ENCODE measurements at places on chromosomes 16 and 17.

DNA sequence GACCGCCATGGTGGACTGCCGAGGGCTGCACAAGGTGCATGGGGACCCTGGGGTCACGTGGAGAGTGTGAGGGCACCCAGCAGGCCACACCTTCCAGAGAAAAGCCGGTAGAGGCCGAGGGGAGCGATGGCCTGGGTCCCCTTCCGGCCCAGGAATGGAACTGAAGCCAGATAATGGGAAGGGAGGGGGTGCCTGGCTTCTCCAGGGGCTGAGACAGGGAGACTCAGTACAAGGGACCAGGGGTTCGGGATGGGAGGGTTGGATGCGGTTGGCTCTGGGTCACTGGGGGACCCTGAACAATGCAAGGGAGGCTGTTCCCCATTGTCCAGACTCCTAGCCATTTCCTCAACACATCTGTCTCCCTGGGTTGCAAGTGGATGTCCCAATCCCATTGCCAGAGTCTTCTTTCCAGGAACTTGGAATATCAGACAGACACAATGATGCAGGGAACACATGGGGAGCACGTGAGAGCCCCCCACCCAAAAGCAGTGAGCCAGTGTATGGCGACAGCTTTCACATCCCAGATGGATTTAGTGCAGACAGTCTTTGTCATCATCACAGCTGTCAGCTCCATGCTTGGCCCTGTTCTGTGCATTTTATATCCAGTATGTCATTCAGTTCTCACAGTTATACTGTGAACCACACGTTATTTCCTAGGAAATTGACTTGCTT is 23.6 kb upstream of the DNAI2 start:
- DNase-seq = no peak

- no peak for DNase-seq
These were observed 37.5 kb downstream of the ACSM2B start for GRCh38 chr16:20538687-20539086.

DNA sequence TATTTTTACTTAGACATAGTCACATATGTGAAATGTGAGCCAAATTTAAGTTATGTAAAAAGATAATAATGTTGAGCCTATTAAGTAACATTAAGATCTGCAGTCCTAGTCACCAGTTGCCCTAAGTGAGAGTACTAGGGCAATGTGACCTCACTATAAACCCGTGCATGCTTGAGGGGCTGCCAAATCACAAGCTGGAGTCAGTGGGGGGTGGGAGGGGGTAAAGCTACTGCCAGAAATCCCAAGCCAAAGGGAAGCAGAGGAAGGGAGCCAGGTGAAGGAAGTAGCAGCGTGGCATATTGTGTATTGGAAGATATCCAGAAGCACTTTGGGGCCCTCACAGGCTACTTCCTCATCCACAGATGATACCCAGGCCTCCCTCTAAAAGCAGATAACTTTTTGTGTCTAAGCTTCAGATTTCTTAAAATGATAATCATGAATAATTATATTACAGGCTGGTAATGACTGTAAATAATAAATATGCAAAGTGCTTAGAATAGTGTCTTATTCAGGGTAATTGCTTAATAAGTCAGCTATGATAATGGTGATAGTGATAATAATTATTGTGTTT is 134.1 kb downstream of the CA10 start:
- DNase-seq = no peak

DNA sequence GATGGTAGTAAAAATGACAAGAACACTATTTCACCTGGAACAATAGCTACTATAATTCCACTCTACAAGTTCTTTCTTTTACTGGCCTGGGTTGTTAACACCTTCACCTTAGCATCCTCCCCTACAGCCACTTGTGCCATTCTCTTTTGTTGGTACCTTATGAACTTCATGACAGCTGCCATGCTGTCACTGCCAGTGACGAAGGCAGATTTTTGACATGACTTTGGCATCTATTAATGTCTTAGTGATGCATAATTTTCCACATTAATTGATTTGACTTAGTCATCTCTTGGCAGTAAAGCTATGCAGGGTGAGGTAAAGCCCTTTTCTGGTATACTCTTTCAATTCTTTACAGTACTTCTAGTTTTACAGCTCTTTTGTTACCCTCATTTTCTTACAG is 207.9 kb downstream of the TANC2 start:
- DNase-seq = no peak

All from stimulated activated CD4-positive, alpha-beta T cell treated with anti-CD3 and anti-CD28 coated beads, Interleukin-1b, Interleukin-23, amount 100 ng/mL, for 1 hour (primary cell).